Peyer's patch (tissue), 4 donors: ENCODE measurements at places on chromosomes 4 and X.

DNA sequence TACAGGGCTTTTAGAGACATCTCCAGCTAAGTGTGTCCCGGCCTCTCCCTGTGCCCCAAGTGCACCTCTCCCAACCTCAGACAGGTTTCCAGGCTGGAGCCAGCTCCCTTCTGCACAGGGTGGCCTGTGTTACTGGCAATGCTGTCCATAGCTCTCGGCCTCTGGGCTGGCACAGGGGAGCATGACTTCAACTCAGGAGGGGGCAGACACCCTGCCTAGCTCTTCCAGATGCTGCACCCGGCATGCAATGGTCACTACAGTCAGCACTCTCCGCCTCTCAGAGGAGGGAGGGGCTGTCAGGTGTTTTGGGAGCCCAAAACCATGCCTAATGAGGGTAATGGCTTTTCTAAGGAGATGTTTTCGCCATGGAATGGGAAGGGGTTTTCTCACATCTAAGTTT lies 2.4 kb upstream of the IRAK1 start:
- H3K4me3 ChIP-seq: no peak overlapping the region
- H3K4me1 ChIP-seq: no peaks in the 10 kb centered on the region
- H3K27ac ChIP-seq: no peak overlapping the region
- no peak for DNase-seq
- H3K36me3 ChIP-seq: peaks cover 11% of the 10 kb centered on the region

- DNase-seq: no peak
- no peaks in the 10 kb centered on the region for H3K27me3 ChIP-seq
- no peaks in the 10 kb centered on the region for H3K36me3 ChIP-seq
Measured at GRCh38 chr4:147104768-147105167, 159.1 kb upstream of the TTC29 start.

GRCh38 chr4:40856840-40857362 lies 107.1 kb downstream of the NSUN7 start:
- H3K36me3 ChIP-seq: no peaks in the 10 kb centered on the region
- H3K4me1 ChIP-seq: no peaks in the 10 kb centered on the region
- no peak overlapping the region for H3K27ac ChIP-seq

DNA sequence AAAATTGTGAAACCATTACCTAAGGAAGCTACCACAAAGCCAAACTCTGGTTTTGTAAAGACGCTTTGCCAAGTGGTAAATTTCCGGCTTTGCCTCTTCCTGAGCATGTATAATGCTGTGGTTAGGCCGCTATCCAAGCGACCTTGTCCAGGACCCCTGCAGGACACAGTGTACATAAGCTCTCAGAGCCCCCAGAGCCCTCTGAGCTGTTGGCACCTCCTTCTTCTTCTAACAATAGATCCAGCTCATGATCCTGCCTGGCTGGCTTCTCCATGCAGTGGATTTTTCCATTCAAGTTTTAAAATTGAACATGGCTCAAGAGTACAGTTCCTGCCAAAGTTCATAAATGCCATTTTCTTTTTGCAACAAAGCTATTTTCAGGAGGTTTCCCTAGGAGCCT lies 326.7 kb downstream of the MAPK10 start:
- no peaks in the 10 kb centered on the region for H3K4me1 ChIP-seq
- H3K27me3 ChIP-seq: no peaks in the 10 kb centered on the region
- no peak overlapping the region for H3K27ac ChIP-seq

GRCh38 chr4:107683873-107684272 lies 36.2 kb downstream of the PAPSS1 start:
- H3K27ac ChIP-seq: no peak overlapping the region
- H3K36me3 ChIP-seq: no peaks in the 10 kb centered on the region
- DNase-seq: no peak
- H3K4me1 ChIP-seq: no peaks in the 10 kb centered on the region
- no peaks in the 10 kb centered on the region for H3K27me3 ChIP-seq

GRCh38 chrX:127873637-127874036 lies 178.6 kb downstream of the ACTRT1 start:
- no peak for DNase-seq
- H3K36me3 ChIP-seq: no peaks in the 10 kb centered on the region

DNA sequence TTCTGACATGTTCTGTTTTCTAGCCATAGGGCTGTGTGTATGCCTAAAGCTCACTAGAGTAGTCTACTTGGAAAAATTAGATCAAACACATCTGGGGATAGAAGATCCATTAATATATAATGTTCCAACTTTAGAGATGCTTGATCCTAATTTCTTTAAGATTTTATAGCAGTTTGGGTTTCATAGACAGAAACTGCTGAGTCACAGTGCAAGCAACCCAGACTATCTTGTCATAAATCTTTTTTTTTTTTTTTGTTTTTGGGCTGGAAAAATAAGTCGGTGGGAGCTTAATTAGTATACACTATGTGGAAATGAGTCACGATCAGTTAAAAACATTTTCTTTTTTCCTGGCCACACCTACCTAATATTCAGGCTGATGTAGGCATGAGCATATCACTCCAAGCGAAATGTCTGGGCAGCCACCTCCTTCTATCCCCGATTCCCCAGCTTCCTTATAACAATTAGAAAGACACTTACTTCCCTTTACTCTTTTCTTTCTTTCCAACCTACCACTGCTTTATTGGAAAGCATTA lies 58.2 kb upstream of the CASK start:
- DNase-seq: no peak
- H3K27me3 ChIP-seq: no peaks in the 10 kb centered on the region
- H3K4me1 ChIP-seq: no peaks in the 10 kb centered on the region
- no peak overlapping the region for H3K4me3 ChIP-seq

- H3K36me3 ChIP-seq: no peaks in the 10 kb centered on the region
- H3K27ac ChIP-seq: no peak overlapping the region
- no peaks in the 10 kb centered on the region for H3K27me3 ChIP-seq
- H3K4me1 ChIP-seq: no peaks in the 10 kb centered on the region
Measured at GRCh38 chrX:39401483-39402110, 600.3 kb downstream of the MID1IP1 start.

GRCh38 chrX:136759968-136760367 lies 20.8 kb downstream of the ARHGEF6 start:
- no peaks in the 10 kb centered on the region for H3K36me3 ChIP-seq
- no peak overlapping the region for H3K4me3 ChIP-seq
- DNase-seq: no peak
- H3K27me3 ChIP-seq: no peaks in the 10 kb centered on the region
- H3K4me1 ChIP-seq: no peaks in the 10 kb centered on the region

DNA sequence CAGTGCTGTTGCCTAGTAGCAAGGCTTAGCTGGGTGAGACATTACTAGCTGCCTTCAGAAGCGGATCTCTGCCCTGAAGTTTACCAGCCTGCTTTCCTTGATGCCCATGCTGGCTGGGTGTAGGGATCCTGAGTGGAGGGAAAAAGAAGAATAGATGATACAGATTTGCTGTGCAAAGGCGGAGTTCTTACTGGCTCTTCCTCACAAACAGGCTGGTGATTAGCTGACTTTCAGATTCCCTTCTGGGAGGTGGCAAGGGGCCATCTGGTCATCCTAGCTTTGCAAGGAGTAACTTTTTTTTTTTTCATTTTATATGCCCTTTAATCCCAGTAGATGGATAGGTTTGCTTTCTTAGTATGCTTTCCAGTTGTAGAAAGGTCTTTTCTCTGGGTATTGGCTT lies 44.8 kb downstream of the SMARCA5 start:
- H3K4me1 ChIP-seq: no peaks in the 10 kb centered on the region
- peaks cover 13% of the 10 kb centered on the region for H3K36me3 ChIP-seq
- H3K27ac ChIP-seq: no peak overlapping the region
- no peak for DNase-seq
- H3K27me3 ChIP-seq: no peaks in the 10 kb centered on the region

DNA sequence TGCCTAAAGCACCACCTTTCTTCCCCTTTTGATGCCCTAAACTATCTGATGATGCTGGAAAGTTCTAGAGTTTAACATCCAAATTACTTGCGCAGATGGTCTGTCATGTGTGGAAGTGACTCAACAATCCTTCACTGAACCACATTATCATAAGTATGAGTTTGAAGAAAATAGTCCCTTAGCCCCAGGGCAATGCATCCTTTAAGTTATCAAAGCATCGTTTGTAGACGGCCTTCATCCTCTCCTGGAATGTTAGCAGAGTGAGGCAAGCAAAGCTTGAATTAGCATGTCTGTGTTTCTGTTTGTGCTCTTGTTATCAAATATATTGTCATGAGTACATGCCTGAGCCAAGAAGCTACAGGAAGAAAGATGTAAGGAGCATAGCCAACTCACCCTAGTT lies 570.9 kb downstream of the MID1IP1 start:
- H3K27ac ChIP-seq: no peak overlapping the region
- no peaks in the 10 kb centered on the region for H3K4me1 ChIP-seq
- DNase-seq: no peak

DNA sequence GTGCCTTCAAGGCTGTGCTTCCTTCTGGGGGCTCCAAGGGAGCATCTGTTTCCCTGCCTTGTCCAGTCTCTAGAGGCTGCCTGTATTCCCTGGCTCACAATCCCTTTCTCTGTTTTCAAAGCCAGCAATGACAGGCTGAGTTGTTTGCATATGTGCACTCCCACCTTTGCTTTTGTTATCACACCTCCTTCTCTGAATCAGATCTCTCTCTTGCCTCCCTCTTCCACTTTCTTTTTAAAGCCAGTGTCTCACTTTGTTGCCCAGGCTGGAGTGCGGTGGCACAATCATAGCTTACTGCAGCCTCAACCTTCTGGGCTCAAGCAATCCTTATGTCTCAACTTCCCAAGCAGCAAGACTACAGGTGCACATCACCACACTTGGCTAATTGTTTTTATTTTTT lies 37.1 kb upstream of the LEF1 start:
- no peak overlapping the region for H3K4me3 ChIP-seq
- DNase-seq: no peak
- no peaks in the 10 kb centered on the region for H3K36me3 ChIP-seq
- H3K27me3 ChIP-seq: no peaks in the 10 kb centered on the region
- no peaks in the 10 kb centered on the region for H3K4me1 ChIP-seq

DNA sequence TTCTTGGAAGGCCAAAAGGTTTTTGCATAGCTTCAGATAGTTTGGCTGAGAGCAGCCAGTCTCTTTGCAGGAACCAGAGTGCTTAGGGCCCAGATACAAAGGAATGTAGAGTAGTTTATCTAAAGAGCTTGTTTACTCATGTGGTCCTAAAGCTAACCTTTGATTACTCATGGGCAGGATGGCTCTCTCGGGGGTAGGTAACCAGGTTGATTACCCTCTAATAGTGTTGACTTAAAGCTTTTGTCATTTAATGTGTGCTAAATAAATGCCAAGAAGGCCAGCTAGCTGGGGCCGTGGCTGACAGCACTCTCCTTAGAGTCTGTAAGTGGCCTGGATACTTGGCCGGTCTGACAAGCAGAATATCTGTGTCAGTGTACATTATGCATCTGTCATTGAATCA lies 69.7 kb upstream of the MAGEB16 start:
- no peaks in the 10 kb centered on the region for H3K4me1 ChIP-seq
- H3K36me3 ChIP-seq: no peaks in the 10 kb centered on the region
- no peak overlapping the region for H3K4me3 ChIP-seq
- H3K27me3 ChIP-seq: no peaks in the 10 kb centered on the region

DNA sequence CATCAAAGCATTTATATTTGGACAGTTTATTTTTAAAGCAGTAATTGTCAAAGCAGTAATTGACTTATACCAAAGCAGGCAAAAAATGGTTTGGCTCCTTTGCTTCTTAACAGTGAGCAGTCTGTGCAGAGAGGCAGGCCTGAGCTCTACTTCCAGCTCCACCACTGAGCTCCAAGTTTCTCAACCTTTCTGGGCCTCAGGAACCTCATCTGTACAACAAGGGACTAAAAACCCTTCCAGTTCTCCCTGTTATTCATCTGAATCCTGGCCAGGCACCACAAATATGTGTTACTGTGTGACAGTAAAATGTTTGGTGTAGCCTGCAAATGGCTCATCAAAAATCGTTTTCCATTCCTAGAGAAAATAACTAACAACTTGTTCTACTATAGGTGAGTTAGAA lies 88.7 kb upstream of the TTC29 start:
- H3K4me3 ChIP-seq: no peak overlapping the region
- no peaks in the 10 kb centered on the region for H3K4me1 ChIP-seq
- no peak for DNase-seq
- H3K27ac ChIP-seq: no peak overlapping the region
- H3K27me3 ChIP-seq: no peaks in the 10 kb centered on the region

DNA sequence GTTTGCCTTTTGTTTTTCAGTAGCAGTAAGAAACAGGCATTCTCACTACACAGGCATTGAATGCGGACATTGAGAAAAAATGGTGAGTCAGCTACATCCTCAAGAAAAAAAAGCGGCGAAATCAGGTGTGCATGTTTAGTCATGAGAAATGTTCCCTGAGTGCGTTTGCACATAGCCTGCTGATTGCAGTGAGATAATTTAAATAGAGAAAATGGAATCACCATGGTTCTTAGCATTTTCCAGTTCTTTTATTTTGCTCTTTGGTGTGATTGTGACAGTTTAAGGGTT lies 54.1 kb upstream of the CLDN34 start:
- no peaks in the 10 kb centered on the region for H3K27me3 ChIP-seq
- H3K27ac ChIP-seq: no peak overlapping the region
- no peaks in the 10 kb centered on the region for H3K4me1 ChIP-seq
- no peak for DNase-seq
- no peak overlapping the region for H3K4me3 ChIP-seq
- no peaks in the 10 kb centered on the region for H3K36me3 ChIP-seq

GRCh38 chrX:46576458-46576857 lies 2.9 kb downstream of the CHST7 start:
- no peak for DNase-seq
- H3K27ac ChIP-seq: peak overlapping the region; percentile 8

DNA sequence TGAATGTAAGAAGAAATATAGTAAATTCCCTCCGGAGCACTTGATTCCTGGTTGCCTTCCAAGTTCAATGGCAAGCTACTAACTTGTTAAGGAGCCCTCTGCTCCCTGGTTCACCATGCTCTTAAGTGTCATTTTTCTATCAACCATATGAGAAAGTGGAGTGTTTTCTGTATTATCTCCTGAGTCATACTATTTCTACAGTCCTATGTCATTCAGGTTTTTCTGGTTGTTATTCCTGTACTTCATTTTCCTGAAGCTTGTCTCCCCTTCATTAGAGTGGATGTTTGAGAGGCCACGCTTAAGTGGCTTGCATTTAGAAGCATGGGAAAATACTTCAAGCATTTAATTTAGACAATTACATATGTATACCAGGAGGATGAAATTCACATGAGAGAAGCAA lies 14.7 kb upstream of the EPGN start:
- no peak for DNase-seq
- H3K27me3 ChIP-seq: no peaks in the 10 kb centered on the region
- H3K36me3 ChIP-seq: no peaks in the 10 kb centered on the region

DNA sequence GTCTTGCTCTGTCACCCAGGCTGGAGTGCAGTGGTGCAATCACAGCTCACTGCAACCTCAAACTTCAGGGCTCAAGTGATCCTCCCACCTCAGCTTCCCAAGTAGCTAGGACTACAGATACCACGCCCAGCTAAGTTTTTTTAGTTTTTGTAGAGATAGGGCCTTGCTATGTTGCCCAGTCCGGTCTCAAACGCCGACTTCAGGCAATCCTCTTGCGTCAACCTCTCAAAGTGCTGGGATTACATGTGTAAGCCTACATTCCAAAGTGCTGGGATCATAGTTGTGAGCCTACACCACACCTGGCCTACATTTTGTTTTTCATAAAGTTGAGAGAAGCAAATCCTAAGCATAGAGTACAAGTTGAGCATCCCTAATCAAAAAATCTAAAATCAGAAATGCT lies 42.2 kb downstream of the SMARCA5 start:
- H3K4me3 ChIP-seq: no peak overlapping the region
- H3K4me1 ChIP-seq: peaks cover 6% of the 10 kb centered on the region
- H3K27me3 ChIP-seq: no peaks in the 10 kb centered on the region
- no peak for DNase-seq

- no peaks in the 10 kb centered on the region for H3K36me3 ChIP-seq
- H3K4me3 ChIP-seq: no peak overlapping the region
- no peaks in the 10 kb centered on the region for H3K4me1 ChIP-seq
- no peak for DNase-seq
Measured at GRCh38 chr4:108149588-108150380, 18.9 kb downstream of the LEF1 start.
